Progenitor cell of endocrine pancreas (in vitro differentiated cells): ENCODE measurements at places on chromosomes 12 and 14.

DNA sequence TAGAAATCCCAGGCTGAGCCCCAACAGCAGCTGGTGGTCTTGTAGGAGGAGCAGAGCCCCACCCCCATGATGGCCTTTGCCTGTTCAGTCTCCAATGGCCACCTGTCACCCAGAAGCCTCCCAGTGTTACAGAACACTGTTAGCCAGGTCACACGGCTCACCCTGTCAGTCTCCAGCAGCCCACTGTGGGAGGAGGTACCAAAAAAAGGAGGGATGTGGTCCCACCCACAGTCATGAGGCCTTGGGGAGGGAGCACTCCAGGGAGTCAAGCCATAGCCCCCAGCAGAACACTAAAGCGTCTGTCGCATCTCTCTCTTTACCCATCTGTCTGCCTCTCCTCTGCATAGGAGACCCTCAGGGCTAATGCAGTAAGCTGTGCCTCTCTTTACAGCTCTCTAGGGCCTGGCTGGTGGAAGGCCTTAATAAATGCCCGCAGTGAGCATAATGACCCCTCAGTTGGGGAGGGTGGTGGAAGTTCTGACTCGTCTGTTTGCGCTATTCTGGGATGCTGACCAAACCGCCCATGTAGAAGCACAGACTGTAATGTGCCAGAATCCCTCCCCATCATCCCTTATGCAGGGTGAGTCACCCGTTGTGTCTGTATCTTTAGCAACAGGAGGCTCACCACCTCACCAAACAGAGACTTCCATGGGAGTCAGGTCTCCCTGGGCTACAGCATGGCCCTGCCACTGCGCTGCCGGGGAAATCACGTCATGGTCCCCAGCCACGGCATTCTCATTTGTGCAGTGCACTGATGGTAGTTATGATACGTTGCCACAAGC, 14.6 kb downstream of the C14orf132 start:
- DNase-seq: no peak

DNA sequence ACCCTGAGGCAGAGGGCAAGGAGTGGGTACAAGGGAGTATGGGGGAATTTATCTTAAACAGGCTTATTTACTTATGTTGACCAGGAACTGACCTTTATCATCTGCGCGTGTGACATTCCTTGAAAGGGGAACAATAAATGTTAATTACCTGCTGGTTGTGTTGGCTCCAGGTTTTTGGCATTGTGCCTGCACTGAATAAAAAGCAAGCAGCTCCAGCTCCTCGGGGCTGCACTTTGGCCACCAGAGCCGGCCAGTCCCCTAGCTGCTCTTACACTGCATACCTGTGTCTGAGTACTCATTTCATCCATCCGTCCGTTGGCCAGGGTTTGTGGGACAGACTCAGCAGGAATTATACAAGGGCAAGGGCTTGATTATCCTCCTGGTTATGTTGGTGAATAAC, 68.8 kb upstream of the GTF2A1 start:
- DNase-seq: no peak

DNA sequence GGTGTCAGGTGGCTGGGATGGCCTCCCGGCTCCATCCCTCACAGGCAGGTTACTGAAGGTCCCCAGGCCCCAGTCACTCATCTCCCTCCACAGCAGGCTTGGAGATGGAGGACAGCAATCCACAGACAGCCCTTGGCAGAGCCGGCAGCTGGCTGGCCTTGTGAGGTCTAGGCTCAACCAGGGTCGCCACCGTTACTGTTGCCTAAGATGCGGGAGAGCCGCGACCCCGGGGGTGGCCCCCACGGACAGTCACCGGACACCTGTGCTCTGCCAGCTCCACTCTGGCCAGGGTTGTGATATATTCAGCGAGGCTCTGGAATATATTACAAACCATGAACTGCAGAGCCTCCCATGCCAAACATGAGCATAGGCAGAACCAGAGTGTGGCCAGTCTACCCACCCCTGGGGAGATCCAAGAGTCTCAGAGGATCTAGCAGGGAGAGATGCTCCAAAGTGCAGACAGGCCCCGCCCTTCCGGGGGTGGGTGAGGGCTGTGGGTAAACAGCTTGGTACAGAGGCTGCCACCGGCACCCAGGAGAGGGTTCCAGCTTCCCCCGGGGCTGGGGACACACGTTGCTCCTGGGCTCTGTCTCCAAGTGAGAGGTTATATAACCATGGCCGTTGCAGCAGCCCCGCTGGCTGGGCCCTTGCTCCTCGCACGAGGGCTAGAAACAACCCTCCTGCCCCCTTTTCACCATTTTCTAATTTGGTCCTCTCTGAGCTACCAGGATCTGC, 55.9 kb upstream of the DIO3 start:
- DNase-seq: no peak

- no peak for DNase-seq
Observed at GRCh38 chr12:117143008-117143532, 43.9 kb upstream of the TESC start.

DNA sequence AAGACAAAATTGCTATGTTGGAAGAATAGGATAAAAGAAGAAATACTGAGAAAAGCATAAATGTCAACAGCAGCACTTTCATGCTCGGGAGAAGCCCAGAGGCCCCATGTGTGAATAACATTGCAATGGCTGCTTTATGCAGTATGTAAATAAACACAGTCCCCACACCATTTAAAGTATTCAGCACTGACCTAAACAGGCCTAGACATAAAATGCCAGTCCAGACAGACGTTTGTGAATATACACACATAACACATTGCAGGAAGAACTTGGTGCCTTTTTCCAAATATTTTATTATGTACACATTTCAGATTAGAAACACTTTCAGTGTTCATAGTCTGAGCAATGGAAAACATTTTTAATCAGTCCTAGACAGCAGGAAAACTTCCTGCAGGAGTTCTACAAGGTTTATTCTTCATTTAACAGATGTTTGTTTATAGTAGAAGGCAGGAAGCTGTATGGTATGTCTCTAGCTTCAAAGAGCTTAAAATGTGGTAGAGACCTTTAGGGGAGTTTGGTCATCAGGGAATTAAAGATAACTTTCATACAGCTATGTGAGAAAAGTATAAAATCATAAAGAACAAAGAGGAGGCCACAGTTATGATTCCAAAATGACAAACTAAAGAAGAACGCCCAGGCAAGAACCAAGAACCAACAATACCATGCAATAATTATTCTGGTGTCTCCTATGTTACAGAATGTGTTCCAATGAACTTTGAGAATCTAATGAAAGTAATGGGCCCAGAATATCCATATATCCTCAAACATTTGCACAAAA, 30.6 kb upstream of the SLC38A2 start:
- no peak for DNase-seq

GRCh38 chr12:8709124-8709830, 11.5 kb downstream of the RIMKLB start:
- no peak for DNase-seq

DNA sequence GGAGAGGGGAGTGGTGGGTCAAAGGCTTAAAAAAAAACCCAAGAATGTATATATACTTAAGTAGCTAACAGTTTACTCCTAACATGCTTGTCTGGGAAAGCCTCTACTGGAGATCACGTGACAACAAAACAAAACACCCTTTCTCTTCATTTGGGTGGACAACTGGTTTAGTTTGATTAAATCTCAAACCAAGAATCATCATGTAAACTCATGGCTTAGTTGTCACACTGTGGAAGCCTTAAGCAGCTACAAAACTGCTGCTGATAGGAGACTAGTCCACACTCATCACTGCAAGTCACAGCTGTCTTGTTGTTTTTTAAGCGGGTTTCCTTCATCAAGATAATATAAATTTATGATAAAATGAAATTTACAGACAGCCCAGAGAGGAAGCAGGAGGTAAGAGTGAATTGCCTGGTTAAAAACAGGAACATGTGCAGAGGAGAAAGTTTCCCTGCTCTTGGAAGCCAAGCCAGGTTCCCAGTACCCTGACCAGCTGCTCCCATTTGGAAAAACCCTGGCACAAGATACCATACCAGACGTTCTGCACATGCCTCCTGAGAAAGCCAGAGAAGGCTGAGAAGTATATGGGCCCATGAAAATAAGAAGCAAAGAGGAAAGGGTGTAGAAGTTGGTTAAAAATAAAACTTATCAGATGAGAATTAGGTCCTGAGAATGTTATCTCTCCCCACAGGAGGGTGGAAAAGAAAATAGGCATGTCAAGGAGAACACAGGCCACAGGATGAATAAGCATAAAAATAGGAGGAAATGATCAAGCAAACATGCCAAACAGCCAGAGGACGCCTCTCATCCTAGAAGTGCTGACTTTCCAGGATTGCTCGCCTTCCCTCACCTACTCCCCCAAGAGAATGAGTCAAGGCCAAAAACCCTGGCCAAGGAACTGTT, 34.0 kb downstream of the EGLN3 start:
- DNase-seq: no peak

DNA sequence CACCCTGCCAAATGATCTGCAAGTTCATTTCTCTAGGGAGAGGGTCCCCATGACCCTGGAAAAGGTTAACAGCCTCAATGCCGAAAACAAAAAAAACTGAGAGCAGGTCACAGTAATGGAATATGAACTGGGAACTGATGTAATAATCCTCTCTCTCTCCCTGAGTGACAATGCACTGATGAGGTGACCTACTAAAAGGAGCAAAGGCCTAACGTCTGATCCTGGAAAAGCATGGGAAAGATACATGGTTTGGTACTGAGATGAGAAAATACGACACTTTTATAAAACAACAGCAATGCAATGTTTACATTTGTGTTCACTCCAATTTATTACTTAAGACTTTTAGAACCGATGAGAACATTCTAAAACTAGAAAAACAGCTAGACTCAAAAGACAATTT, 27.7 kb downstream of the SETD3 start:
- DNase-seq: no peak

GRCh38 chr14:63224196-63224595, 20.0 kb downstream of the RHOJ start:
- no peak for DNase-seq

GRCh38 chr12:105347499-105347898, 17.0 kb downstream of the C12orf75 start:
- no peak for DNase-seq

DNA sequence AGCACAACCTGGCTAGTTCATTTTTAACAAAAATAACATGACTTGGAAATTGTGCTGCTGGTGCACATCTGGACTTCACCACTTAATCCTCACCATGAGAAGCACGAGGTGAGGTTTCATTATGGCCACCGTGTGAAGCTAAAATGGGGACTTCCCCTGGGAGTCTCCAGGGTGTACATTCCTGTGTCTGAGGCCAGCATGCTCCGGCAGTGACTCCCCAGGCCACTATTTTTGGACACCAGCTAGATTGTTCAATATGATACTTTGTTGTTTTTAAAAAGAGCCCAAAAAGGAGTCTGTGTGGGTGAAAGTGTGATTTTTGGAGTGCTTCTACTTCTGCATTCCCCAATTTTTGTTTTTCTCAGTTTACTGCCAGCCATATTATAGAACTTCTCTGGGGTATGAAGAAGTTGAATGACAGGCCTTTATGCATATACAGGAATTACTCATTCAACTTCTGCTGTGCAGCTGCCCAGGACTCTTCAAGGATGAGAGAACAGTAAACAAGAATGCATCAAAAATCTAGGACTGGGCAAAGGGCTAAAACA, 16.9 kb upstream of the AICDA start:
- DNase-seq: no peak

GRCh38 chr14:64112867-64113678, 181.1 kb downstream of the ESR2 start:
- DNase-seq: no peak

- no peak for DNase-seq
Observed at GRCh38 chr14:65879248-65880009, 466.9 kb downstream of the FUT8 start.

DNA sequence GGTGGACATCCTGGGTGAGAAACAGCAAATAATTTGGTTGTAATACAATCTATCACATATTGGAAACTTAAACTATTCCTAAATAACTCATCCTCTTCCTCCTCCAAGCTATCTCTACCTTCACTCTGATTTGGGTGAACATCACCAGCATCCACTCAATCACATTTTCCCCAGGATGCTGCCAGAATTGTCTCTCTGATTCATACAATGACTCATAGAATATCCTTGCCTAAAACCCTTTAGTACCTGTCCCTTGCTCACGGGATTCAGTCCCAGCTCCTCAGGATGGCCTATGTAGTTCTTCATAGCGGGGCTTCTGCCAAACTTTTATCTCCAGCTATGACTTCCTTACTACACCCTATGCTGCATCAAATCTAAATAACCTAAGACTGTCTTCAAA, 146.8 kb downstream of the EMP1 start:
- no peak for DNase-seq

DNA sequence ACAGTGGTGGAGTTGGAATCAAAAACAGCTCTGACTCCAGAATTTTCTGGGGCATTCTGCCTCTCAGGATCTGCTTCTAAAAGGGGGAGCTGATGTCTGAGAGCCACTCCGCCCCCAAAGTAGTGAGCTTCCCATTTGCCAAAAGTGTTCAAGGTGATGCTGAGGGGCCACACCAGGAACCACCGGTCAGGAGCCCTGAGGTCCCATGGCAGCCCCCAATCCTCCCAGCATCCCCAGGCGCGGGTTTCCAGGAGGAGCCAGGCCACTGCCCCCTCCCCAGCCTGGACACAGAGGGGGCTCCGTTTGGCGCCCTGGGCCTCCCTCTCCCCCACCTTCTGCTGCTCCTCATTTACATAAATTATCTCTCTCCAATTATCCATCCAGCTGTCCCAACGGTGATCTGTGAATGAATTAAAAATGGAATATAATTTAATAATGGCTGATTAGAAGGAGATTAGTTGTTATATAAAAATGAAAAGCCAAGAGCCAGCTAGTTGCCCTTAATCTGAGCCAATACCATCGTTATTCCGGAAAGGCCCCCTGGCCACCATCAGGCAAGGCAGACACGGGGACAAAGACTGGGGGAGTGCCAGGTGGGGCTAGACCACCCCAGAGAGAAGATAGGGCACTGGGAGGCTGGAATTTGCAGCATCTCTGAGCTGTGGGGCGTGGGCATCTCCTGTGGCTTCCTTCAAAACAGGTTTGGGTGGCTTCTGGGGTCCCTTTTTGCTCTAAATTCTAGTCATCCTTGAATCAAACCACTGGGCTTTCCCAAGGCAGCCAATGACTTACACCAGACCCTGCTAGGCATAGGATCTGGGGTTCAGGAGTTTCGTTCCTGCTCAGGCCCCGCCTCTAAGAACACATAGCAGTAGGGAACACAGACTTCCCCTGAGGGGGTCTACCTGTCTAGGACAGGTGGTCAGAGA, 19.7 kb upstream of the VSX2 start:
- DNase-seq: no peak
